NCI-H748 treated with DMSO at 0.1 percent for 48 hours (cell line): ENCODE measurements at places on chromosomes 5 and 9.

DNA sequence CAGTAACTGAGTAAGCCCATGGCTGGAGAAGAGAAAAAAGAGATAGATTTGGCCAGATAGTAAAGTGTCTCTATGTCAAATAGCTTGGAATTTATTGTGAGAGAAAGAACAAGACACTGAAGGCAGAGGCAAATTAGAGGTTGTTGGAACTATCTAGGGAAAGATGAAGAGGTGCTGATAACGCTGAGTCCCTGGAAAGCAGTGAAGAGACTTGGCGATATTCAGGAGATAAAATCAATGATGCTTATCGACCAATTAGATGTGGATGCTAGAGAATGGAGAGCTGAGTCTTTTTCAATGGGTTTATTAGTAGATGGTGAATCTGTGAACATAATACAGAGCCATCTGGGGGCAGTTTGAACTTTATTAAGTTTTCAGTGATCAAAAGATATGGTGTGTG lies 48.6 kb upstream of the GABRA1 start:
- DNase-seq = no peak

GRCh38 chr5:43016217-43016779 lies 23.8 kb downstream of the ANXA2R start:
- no peak for DNase-seq

DNA sequence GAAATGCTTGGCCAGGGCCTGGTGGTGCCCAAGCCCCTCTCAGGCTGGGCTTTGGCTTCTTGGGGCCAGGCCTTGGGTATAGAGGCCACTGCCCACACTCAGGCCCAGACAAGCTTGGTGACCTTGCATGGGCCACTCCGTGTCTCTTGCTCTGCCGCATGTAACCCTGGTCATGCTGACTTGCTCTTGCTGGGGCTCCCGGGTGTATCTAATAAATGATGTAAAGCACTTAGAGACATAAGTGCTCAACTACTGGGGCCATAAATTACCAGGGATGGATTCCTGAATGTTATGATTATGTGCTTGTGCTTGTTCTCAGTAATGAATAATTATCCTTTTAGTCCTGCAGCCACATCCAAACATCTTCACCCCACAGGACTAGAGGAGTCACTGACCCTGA lies 54.0 kb downstream of the C5orf15 start:
- DNase-seq = no peak

DNA sequence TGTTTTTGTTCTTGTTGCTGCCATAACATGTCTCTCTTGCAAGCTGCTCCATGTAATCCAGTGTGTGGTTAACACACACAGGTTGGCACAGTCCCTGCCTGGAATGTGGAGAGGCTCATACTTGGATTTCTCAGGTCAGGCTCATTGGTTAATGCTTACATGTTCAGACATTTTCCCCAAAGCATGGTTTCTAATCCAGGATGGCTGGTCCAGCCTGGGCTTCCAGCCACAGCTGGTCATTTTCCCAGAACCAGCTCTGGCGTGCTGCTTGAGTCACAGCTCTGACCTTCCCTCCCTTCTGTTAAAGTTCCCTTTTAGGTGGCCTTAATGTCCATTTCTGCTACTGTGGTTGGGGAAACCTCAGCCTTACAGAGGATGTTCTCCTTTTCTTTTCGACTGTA lies 294.3 kb downstream of the TAF11L14 start:
- no peak for DNase-seq

- DNase-seq = no peak
Measured at GRCh38 chr5:159181152-159181551, 28.2 kb downstream of the RNF145 start.

DNA sequence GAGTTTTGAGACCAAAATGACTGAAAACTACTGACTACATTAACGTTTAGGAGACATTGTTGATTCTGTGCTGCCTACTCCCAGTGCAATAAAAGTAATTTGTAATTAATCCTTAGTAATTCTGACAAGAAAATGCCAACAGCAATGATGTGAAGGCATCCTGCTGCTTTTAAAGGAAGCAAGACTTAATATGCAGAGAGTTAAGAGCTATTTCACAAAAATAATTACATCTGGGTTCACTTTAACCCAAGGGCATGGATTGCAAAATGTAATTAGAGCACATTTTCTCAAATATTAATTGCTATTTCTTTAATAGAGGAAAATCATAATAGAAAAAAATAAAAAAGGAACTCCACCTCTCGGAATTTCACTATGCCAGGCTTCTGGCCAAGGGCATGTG lies 22.7 kb upstream of the TNFSF8 start:
- no peak for DNase-seq

DNA sequence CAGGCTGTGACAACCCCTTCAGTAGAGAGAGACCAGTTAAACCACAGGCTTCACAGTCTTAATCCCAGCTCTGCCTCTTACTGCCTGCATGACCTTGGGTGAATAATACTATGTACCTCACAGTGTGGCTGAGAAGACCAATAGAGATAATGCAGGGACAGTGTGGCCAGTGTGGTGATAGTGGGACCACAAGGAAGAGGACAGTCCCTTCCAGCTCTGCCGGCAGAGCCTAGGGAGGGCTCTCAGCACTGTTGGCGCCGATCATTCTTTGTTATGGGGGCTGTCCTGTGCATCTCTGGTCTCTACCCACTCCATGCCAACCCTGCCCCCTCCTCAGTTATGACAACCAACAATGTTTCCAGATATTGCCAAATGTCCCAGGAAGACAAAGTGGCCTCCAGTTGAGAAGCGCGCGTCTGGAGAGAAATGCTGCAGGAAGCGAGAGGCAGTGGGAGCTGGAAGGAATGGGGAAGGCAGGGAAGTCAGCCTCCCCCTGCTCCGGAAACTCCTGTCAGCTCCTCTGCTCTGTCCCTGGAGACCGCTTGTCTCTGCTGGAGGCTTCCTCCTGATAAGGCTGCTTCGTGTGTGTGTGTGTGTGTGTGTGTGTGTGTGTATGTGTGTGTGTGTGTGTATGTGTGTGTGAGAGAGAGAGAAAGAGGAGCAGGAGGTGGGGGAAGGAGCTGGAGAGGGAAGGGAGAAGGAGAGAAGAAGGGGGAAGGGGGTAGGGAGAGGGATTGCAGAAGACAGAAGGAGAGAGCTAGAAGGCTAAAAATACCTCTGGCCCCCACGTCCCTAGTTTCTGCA lies 31.8 kb upstream of the FABP6 start:
- no peak for DNase-seq
